ENCODE measurements at places on chromosomes 7 and 10.

DNA sequence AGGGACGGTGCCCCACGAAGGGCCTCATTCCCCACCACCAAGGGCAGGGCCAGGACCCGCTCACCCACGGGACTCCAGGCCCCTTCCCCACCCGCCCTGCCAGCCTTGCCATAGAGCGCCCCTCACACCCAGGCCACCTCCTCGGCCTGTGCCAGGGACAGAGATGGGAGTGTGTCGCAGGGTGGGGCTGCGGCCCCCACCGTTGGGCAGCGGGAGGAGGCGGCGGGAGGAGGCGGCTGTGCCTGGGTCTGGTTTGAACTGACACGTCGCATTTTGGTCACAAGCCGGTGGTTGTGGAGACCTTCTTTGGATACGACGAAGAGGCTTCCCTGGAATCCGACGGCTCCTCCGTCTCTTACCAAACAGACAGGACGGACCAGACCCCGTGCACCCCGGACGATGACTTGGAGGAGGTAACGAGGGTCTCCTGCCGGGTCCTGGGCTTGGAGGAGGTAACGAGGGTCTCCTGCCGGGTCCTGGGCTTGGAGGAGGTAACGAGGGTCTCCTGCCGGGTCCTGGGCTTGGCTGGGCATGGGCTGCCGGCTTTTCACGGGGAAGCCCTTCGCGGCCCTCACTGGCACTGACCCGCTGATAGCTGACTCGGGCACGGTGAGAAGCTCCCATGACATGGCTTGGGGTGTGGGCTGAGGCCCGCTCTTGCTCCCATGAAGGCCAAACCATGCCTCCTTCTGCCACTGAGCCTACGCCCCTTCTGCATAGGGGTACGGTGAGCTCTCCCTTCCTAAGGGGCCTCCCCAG is 46.4 kb upstream of the DPYSL4 start:
- no peak for DNase-seq

- no peak for DNase-seq
Observed at GRCh38 chr7:50138101-50138500, 45.1 kb upstream of the ZPBP start.

- DNase-seq: no peak
Observed at GRCh38 chr10:66835400-66835799, 90.4 kb upstream of the LRRTM3 start.

DNA sequence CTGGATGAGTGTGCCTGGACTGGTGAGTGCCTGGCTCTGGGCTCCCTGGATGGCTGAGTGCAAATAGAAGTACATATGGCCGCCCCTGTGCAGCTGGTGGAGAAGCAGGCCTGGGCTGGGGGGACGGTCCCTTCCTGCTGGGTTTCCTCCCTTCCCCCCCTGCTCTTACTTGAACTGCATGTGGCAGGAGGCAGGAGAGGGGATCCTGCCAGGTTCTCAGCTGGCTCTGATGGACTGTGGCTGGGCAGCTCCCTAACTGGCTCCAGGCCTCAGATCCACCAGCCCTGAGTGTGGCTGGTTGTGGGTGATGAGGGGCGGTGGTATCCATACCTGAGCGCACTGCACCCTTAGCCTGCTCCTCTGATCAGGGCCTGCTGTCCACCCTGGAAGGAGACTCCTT is 26.9 kb downstream of the ADCY1 start:
- DNase-seq: no peak

GRCh38 chr7:141671705-141672496 is 30.1 kb downstream of the DENND11 start:
- no peak for DNase-seq

DNA sequence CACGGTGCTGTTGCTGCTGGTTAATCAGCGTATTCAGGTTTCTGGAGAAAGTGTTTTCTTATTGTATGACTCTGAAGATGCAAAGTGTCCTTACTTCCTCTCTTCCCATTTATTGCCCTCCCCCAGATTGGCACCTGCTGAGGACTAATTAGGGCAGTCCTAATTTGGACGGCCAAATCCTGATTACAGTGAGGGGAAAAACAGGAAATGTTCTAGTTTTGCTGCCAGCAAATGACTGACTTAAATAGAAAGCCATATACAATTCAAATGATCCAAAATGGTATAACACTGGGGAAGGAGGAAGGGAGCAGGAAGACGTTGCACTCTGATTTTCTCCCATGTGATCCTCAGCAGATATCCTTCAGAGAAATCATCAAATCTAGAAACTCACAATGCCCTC is 222.4 kb upstream of the LRGUK start:
- DNase-seq: no peak

- DNase-seq: no peak
Observed at GRCh38 chr7:20779041-20779440, 7.6 kb downstream of the SP8 start.

DNA sequence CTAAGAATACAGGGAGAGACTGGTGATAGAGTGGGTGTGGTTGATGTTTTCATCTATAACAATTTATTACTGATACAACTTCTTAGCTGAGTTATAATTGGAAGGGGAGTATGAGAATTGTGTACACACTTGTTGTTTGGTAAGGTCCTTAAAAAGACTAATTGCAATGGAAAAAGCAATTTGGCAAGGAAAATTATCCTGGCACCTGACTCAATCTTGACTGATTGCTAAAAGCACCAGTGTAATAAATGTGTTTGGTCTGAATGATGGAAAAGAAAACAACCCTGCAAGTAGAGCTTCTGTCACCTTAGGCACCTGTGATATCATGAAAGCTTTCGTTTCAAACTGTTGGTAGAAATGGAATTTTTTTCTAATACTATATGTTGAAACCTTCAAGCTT is 6.7 kb upstream of the GSDME start:
- no peak for DNase-seq

DNA sequence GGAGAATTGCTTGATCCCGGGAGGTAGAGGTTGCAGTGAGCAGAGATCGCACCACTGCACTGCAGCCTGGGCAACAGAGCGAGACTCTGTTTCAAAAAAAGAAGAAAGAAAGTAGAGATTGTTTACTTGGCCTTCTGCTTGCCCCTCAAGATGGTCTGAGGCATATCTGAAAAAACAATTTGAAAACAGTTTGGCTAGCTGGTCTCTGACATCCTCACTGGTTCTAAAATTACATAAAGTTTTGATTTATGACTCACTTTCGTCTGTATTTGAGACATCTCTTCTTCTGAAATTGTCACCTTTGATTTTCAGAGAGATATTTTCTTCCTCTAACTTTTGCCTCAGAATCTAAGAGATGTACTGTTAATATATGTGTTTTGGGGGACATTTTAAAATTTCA is 49.6 kb upstream of the HELLS start:
- no peak for DNase-seq

DNA sequence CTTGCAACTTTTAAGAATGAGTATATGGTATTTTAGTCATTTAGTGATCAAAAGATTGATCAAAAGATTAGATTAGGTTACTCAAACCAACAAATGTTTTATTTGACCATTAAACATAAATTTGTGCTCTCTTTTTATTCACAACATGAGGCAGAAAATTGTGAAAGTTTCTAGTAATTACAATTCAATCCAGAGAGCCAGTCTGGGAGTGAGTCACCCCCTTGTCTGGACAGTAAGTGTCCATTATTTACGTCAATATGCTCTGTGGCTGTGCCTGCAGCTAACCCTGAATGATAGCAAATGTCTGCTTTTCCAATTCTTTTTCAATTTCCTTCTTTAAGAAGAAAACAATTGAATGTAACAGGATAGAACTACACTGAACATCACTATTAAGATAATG is 27.9 kb downstream of the GNG11 start:
- DNase-seq: no peak

DNA sequence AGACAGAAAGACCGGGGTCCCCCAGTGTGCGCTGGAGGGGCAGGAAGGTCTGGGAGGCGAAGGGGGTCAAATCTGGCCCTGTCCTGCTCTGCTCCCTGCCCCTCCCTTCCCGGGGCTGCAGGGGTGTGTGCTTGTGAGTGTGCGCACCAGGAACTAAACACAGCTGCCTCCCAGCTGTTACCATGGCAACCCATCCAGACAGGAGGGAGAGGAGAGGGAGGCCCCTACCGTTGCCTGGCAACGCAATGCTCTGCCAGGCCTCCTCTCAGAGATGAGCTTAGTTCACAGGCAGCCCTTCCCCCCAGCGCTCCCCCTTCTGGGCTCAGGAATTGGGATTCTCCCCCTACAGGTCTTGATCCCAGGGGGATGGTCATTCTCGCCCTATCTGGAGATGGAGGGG is 6.1 kb downstream of the NYAP1 start:
- no peak for DNase-seq

GRCh38 chr7:47197486-47197885 is 384.4 kb downstream of the TNS3 start:
- DNase-seq: no peak

GRCh38 chr7:46126675-46127300 is 205.7 kb upstream of the IGFBP3 start:
- no peak for DNase-seq

DNA sequence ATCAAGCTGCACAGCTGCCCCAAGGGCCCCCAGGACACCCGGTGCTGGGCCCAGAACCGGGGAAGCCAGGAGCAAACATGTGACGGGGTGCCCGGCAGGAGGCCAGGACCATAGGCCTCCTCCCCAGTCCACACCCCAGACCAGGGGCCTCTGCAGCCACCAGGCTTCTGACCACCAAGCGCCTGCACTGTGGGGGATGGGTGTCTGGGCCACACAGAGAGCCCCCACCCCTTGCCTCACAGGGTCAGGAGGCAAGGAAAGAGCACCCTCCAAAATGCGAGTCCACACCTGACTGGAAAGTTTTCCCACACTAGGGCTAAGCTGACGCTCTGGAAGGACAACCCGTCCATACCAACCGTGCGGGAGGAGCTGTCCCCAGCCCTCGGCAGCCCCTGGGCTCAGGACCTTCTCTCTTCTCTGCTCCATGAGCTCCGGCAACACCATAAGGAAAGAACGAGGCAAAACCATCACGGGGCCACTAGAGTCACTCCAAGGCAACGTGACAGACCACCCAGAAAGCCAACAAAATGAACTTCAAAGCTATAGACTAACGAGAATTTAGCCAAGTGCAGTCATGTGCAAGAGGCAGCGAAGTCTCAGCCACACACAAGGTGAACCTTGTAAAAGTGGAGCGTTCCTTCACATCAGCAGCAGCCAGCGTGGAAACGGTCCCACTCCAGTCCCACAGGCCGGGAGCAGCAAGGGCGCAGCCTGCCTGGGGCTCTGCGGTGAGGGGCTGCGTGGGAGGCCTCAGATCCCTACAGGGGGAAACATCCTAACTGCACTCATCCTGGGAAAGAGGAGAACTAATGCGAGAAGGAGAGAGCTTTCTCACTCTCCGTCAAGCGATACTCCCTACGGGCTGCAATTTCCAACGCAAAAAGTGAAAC is 5.1 kb downstream of the STK32C start:
- no peak for DNase-seq

- no peak for DNase-seq
Observed at GRCh38 chr10:712089-712488, 22.6 kb upstream of the DIP2C start.
